Suppressor macrophage (primary cell): ENCODE measurements at places on chromosomes 6 and 20.

DNA sequence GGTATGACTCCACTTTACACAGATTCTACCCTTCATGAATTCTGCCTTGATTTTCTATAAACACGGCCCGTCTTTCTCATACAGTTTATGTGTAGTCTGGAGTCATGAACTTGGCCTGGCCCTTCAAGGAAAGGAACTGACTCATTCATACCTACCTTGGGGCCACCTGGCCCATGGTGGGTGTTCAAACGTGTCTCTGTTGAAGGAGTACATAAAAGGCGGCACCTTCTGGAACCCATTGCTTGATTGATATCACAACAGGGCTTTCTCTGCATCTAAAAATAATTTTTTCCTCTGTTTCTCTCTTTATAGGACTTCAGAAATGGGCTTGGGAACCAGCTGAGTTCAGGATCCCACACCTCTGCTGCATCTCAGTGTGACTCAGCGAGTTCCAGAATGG, 363.0 kb upstream of the SOX4 start:
- no peak for DNase-seq

DNA sequence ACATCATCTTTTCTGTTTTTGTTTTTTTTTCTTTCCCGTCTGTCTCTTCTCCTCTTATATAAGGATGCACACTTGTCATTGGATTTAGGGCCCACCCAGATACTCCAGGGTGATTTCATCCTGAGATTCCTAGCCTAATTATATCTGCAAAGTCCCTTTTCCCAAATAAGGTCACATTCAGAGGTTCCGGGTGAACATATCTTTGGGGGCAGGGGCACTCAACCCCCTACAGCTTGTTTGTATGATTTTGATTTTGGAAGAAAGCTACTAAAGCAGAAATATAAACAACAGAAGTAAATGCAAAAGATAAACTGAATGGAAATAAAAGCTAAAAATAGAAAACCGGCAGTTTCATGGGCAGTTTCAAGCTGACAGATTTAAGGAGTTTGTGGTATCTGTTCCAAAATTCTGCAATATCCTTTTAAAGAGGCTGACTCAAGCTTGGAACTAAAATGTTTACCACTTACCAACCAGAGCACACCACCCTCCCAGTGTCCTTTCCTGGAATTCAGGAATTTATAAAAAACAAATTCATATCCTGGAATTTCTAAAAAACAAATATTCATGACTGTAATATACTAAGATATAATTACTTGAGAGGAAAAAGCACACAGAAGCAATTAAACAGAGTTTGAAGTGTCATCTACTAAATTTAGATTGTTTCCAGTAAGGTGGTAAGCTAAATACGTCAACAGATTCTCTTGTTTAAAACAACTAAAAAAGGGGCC, 100.0 kb upstream of the CARMIL1 start:
- no peak for DNase-seq

DNA sequence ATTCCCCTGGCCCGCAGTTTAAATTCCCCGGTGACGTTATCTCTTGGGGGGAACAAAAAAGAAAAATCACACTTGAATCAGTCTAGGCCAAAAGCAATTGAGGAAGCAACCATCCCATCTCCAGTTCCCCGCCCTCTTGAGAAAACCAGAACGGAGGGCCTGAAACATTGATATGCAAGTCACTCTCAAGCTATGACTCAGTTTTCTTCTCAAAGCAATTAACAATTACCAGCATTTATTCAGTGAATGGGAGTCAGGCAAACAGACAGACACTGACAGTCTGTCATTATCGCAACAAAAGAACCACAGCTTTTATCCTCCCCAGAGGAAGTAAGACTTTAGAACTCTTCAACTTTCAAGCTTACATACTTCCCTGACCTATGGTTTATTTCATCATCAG, 100.9 kb downstream of the OPRM1 start:
- DNase-seq = peak; percentile 68

- DNase-seq = peak; percentile 49
Observed at GRCh38 chr6:71393981-71394432, 105.4 kb downstream of the OGFRL1 start.

- no peak for DNase-seq
Observed at GRCh38 chr6:53659458-53659857, 6.1 kb downstream of the KLHL31 start.

GRCh38 chr6:57102976-57103375, 13.0 kb downstream of the ZNF451 start:
- no peak for DNase-seq

- DNase-seq = no peak
Observed at GRCh38 chr6:167655174-167655821, 171.4 kb upstream of the AFDN start.

- DNase-seq = peak; percentile 83
Observed at GRCh38 chr20:58721951-58722778, 29.6 kb downstream of the NPEPL1 start.

GRCh38 chr20:18041462-18041861, 16.3 kb downstream of the OVOL2 start:
- DNase-seq = no peak

GRCh38 chr6:114471450-114471849, 128.6 kb upstream of the HS3ST5 start:
- no peak for DNase-seq

GRCh38 chr20:62653951-62654685, 11.8 kb downstream of the SLCO4A1 start:
- DNase-seq = no peak

- no peak for DNase-seq
Observed at GRCh38 chr6:55902796-55903195, 27.4 kb upstream of the BMP5 start.

DNA sequence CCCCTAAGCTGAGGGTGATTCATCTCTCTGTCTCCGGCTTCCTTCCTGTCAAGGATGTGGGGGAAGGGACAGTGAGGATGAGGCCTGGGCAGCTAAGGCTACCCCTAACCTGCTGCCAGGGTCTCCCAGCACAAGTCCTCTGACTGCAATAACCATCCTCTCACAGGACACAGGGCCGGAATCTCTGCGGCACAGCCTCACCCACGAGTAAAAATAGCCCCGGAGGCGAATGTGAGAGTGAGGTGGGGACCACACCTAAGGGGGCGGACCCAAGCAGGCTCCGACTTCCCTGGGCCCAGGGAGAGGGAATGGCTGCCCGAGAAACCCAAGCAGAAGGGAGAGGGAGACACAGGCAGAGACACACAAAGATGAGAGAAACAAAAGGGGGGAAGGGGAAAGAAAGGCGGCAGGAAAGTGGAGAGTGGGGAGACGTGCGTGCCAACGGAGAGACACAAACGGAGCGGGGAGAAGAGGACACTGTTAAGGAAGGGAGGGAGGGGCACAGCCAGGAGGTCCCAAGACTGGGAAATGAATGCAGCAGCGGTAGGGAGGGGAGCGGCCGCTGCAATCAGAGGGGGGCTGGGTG, 1.4 kb downstream of the CLIC1 start:
- DNase-seq = peak; percentile 61

DNA sequence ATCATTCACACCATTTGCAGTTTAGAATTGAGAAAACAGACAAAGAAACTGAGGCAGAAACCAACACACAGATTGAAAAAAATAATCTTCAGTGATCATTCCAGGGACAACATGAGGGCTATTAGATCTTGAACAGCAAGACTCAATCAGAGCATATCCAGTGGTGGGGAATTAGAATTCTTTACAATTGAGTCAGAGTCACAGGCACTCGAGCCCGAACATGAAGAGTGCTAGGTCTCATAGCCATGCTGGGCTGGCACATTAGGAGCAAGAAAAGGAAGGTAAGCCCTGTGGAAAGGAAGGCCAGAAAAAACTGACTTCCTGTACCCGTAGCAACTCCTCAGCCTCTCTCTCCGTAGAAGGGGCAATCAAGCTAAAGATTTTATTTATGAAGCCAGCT, 419.9 kb downstream of the HAO1 start:
- no peak for DNase-seq

GRCh38 chr6:158358450-158359077, 46.3 kb downstream of the TULP4 start:
- DNase-seq = no peak

GRCh38 chr20:62621251-62622110, 20.8 kb upstream of the SLCO4A1 start:
- no peak for DNase-seq

DNA sequence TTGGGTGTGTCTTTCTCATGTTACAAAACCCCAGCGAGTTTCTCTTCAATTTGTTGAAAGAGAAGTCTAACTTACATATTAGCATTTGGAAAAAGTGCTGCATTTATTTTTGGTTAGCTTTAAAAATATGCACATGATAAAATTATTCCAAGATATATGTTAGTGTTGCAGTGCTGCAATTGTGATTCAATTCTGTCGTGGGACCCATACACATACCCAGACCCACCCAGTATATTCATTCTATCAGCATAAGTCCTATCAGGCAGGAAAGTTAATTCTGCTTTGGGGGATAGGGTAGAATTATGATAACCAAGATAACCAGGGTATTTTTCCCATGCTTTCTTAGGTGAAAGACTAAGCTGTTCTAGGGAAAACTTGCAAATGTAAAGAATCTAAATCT, 313.5 kb downstream of the EPHA7 start:
- DNase-seq = no peak

GRCh38 chr6:64988148-64988547, 718.9 kb downstream of the EYS start:
- DNase-seq = no peak

- no peak for DNase-seq
Observed at GRCh38 chr20:17205084-17205813, 21.6 kb upstream of the PCSK2 start.

- DNase-seq = no peak
Observed at GRCh38 chr6:5084360-5084780, 771 bp upstream of the PPP1R3G start.

DNA sequence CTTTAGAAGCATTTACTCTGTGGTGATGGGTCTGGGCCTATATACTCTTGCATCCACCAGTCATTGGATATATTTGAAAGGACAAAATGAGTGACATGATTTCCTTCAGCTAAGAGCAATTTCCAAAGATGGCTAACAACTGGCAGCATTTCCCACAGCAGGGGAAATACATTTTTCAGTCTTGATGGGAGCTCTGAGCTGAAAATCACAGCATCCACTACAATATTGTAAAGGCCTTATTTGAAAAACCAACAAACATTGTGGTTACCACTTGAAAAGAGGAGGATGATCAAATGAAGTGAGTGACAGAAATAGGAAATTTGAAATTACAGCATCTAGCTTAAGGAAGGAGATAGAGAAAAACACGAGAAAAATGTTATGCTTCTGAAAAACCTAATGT, 705.0 kb upstream of the EPHA7 start:
- no peak for DNase-seq

GRCh38 chr6:133991096-133991593, 38.1 kb downstream of the TBPL1 start:
- DNase-seq = no peak

- no peak for DNase-seq
Observed at GRCh38 chr20:11979306-11979990, 61.8 kb downstream of the BTBD3 start.

GRCh38 chr6:147207837-147208754, 3.9 kb downstream of the STXBP5 start:
- no peak for DNase-seq

- no peak for DNase-seq
Observed at GRCh38 chr6:5619249-5619648, 357.9 kb downstream of the FARS2 start.

- DNase-seq = peak; percentile 80
Observed at GRCh38 chr6:3022765-3023662, 23.3 kb downstream of the NQO2 start.

DNA sequence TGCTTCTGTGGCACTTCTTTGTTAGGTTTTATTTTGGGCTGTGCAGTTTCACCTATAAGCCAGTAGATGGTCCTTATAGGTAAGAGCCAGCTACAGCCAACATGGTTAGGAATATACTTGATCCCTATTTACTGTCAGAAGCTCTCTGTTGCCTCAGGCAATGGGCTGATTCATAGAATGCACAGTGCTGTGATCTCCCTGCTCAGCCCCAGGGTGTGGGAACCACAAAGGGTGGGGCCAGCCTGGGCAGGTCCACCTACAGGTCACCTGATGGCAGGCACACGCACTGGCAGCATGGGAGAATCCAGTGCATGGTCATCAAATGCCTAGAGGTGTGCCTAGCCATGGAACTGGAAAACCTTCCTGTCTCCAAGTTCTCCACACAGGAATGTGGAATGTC, 191.9 kb downstream of the MOXD1 start:
- no peak for DNase-seq
